ENCODE measurements at places on chromosomes 6 and 20.

DNA sequence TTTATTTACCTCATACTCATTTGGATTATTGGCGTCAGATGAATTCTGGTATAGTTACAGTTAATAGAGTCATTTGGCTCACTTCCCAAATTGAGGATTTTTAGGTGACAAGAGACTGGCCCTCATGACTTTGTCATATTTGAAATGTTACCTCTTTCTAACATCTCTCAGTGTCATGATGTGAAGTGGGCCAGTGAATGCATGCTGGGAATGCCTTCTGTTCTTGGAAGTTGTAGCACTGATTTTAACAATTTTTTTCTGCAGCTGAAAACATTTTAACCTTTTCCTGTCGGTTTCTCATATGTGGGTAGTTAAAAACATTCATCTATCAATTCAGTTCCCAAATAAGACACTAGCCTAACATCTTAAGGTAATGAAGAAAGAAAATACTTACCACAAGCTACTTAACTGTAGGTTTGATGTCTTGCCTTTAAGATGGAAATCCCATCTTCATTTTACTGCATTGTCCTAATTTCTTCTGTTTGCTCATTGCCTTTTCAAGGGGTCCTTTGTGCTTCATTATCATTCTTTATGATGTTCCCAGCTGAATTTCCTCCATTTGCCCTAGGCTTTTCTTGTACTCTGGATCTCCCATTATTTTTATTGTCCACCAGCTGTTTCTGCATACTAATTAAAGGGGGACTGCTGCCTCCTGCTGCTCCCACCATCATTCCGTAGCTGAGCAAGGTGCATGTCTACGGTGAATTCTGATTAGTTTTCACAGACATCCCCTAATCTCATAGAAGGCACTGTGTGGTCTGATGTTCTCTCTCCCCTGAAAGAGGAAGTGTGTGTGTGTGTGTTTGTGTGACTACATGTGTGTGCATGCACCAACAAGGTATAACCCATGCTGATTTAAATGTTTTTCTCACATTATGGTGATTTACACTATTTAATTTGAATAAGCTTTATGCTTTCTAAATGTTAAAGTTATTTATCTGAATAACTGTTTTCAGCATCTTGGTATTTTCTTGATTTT lies 109.5 kb downstream of the B3GAT2 start:
- DNase-seq = no peak

- DNase-seq = peak; percentile 75
These were observed 154.6 kb downstream of the RFPL4B start for GRCh38 chr6:112501705-112502104.

DNA sequence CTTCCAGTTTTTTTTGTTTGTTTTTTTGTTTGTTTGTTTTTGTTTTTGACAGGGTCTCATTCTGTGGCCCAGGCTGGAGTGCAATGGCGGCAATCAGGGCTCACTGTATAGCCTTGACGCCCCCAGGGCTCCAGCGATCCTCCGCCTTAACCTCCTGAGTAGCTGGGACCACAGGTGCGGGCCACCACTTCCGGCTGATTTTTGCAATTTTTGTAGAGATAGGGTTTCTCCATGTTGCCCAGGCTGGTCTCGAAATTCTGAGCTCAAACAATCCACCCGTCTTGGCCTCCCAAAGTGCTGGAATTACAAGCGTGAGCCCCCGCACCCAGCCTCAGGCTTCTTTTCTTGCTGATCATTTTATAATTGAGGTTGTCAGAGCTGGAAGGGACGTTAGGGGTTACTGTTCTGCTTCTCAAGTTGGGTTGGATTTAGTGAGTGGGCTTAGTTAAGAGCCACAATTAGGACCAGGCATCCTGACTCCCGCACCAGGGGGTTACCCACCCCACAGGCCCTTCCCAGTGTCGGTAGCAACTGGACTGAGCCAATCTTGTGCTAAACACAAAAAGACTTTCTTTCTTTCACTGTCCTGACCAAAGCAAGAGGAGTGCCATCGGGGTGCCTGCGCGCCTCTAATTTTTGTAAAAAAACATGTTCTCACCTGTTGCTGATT lies 13.1 kb upstream of the ZSCAN9 start:
- no peak for DNase-seq

- DNase-seq = peak; percentile 55
These were observed at the start of gene MICB for GRCh38 chr6:31497531-31498476. Gene MICB (plus strand): TSS chr6:31498145. CDS start chr6:31498194, 49 bp downstream.

GRCh38 chr6:33183071-33183683 lies 9.1 kb downstream of the COL11A2 start:
- no peak for DNase-seq

DNA sequence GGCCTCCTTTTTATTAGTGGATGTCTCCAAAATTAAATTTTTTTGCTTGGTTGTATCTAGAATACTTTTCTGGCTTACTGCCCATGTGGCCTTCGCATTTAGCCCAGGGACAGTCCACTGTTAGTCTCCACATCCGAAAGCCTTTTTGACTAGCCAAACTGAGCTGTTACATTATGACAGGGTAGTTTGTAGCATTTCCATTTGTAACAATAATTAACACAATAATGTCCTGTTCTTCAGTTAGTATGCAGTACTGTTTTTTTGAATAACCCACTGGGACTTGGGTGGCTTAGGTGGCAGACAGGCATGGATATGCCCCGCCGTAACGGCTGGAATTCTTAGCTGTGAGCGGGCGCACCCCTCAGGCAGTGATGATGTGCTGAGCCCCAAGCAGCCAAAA lies 12.7 kb upstream of the BTN3A2 start:
- DNase-seq = no peak

DNA sequence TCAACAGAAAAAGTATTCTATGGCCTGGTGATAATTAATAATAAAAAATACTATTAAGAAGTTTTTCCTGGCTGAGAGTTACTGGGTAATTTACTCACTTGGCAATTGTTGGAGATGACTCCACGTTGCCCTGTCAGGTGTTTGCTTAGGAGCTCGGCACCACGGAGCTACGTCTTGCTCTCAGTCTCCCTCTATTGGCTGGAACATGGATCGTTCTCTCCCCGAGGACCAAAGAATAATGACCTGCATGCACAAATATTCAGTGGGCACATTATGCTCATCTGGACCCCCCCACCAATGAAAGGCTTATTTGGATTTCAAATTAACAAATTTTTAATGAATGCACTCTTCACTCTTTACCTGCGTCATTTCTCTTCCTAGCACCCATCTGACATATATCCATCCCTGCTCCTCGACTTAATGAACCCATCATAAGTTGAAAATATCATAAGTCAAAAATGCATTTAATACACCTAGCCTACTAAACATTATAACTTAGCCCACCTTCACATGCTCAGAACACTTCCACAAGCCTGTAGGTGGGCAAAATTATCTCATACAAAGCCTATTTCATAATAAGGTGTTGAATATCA lies 71.0 kb upstream of the CD83 start:
- DNase-seq = peak; percentile 40

DNA sequence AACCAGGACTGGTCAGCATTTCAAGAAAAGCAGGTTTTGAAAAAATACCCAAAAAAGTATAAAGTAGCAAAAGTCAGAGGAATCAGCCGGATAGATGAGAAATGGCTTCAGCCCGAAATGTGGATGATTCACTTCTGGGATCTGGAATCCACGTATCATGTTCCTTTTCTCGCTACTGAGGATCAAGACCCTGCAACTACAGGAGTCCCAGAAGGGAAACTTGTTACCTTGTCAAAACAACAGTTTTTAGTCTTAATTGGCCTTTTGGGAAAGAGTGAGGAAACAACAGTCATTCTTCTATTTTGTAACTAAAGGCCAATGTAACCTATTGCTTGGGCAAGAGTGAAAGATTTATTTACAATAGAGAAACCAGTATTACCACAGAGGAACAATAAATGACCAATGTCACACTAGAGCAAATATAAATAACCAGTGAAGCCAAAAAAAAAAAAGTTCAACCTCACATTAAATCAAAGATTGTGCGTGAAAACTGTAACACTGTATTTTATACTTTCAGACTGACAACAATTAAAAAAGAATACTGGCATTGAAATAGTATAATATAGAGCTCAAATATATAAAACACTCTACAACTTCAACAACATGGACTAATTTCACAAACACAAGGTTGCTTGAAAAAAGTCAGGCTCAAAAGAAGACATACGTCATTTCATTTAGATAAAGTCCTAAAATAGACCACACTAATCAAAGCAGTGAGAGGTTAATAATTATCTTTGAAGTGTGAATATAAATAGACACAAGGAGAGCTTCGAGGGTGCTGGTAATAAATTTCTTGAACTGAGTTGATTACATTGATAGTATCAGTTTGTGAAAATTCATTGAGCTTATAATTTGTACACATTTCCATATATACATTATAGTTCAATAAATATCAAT lies 116.2 kb downstream of the GFRAL start:
- DNase-seq = no peak

GRCh38 chr6:112568066-112568465 lies 220.9 kb downstream of the RFPL4B start:
- no peak for DNase-seq

GRCh38 chr6:43037197-43037596 lies 15.8 kb downstream of the RRP36 start:
- DNase-seq = no peak

DNA sequence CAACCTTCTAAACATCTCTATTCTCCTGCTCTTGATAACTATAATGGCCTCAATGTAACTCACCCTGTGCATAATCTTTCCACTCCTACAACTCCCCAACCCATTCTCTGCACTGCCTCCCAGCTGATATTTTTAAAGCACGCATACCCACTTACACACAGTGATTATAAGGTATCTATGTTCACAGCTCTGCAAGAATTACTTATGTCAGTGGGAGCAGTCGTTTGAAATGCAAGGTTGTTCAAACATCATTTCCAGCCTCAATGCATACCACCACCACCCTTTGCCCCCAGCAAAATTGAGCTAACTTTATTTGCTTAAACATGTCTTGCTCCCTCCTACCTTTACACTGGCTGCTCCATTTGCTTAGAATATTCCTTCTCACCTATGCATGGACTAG lies 506.0 kb downstream of the RFPL4B start:
- DNase-seq = no peak

- DNase-seq = peak; percentile 42
These were observed 30.8 kb downstream of the FBXO5 start for GRCh38 chr6:152952045-152952444.

GRCh38 chr20:31770243-31770642 lies 31.2 kb downstream of the TPX2 start:
- DNase-seq = no peak

DNA sequence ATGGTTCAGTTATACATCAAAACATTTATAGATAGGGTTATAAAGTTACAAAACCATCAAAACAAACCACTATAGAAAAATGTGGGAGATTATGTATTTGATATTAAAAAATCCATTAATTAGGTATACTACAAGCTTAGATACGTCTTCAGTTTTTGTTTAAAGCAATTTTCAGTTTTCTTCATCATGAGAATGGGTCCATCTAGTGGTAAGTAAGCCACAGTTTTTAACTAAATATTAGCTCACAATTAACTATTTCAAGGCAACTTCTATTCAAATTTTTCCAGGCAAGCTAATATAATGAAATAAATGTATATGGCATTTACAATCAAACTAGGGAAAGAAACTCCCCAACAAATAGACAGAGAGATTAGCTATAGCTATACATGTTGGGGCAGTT lies 44.4 kb downstream of the RNGTT start:
- no peak for DNase-seq

DNA sequence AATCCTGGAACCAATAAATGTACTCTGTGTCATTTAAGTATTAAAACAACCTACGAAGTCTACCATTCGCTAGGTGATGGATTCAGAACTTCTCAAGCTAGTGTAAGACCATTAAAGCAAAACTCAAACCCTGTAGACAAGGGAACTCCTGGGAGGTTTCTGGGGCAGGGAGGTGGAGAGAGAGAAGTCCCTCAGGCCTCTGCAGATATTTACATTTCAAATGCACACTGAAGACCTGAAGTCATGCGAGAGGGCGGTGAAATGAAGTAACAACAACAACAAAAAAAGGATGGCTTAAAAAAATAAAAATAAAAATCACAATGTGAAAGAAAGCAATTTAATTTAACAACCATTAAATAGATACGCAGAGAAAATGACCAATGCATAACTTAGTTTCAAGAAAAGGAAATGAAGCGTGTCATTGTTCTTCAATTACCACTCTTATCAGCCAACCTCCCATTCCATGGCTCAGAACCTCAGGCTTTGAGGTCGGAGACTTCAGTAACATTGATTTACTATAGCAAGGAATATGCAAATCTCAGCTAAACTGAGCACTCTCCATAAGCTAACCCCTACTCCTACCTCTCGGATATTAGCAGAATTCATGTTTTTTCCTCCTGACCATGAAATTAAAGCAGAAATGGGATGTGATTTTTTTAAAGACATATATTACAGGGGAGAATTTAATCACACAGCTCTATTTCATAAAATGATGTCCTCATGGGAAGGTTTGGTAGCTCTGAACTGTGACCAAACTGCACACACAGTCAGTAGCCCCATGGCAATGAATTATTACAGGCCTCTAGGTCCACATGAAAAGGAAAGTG lies 140.6 kb downstream of the KIF16B start:
- no peak for DNase-seq

- DNase-seq = no peak
These were observed 64.9 kb downstream of the MAP3K4 start for GRCh38 chr6:161056451-161056850.

- DNase-seq = no peak
These were observed 2.7 kb downstream of the KCNB1 start for GRCh38 chr20:49479785-49480184.

DNA sequence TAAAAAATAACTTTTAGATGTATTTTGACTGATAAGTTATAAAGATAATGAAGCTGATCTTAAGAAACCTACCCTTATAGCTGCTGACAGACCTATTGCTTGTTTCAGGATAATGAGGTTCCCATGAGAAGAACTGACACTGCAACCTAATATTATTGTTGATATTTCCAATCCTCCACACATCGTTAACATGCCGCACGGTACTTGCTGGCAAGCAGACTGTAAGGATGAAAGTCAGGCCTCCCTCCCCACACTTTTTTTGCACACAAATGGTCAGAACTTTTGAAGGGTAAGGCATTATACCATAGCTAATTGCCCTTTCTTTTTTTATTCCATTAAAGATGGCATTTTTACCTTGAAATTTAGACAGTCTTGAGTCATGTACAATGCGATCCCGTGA lies 210.9 kb downstream of the UST start:
- no peak for DNase-seq
